ENCODE measurements at places on chromosomes 3 and 15.

- no peak for DNase-seq
Observed at GRCh38 chr3:143613226-143613625, 235.0 kb downstream of the SLC9A9 start.

DNA sequence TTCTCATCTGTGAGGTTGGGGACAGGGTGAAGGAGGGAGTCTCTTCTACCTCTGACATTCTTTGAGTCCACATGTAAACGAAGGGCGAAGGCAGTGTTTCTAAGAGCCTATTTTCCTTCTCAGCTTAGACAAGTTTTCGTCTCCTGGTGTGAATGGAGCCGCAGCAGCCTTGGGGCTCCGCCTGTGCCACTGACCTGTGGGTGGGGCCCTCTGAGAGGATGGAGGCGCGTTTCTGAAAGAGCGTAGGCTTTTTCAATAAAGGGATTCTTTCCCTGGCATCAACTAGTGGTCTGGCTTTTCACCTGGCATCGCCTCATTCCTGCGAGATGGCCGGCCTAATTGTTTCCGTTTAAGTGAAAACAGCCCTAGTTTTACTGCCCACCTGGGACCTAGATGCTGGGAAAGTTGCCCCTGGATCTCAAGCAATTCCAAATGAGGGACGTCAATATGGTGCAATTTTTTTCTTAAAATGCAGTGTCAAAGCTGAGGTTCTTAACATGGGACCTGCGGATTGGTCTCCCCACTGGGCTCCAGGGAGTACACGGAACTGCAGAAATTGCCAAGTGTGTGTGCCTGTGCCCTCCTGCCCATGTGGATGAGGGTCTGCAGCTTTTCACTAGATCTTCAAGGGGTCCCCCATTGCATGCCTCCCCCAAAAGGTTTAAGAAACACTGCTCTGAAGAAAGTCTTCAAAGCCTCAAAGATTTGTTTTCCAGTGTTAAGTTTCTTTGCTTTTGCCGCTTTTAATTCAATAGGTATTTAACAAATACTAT lies 958 bp downstream of the GLDN start:
- DNase-seq, result no peak

DNA sequence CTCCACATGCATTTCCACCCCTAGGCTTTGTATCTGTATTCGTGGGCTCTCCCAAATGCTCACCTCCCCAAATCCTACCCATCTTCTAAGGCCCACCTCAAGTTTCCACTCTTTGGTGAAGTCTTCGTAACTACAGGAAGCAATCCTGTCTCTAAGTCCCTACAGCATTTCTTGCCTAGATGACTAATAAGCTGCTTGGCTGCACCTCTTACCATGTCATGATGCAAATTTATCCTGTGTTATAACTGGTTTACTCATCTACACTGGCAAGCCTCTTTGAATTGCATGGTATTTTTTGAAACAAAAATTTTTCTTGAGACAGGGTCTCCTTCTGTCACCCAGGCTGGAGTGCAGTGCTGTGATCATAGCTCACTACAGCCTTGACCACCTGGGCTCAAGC lies 73.3 kb downstream of the SETMAR start:
- no peak for DNase-seq

DNA sequence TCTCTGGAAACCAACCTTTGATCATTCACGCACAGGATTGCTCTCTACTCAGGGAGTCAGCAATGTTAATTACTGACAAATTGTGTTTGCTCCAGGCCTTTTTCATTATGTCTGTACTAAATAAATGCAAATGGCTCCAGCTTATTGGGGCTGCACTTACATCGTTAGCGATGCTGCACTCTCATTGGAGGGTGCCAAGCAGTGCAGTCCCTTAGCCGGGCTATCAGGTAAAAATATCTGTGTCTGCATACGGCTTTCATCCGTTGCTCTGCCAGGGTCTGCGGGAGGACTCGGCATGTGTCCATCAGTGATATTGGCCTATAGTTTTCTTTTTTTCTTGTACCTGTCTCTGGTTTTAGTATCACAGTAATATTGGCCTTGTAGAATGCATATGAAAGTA lies 471.5 kb upstream of the CADM2 start:
- DNase-seq, result no peak

GRCh38 chr15:64163659-64164362 lies 989 bp upstream of the PPIB start:
- no peak for DNase-seq

GRCh38 chr3:55637906-55638638 lies 151.0 kb upstream of the WNT5A start:
- DNase-seq, result no peak
